ENCODE measurements at places on chromosomes 5 and 9.

DNA sequence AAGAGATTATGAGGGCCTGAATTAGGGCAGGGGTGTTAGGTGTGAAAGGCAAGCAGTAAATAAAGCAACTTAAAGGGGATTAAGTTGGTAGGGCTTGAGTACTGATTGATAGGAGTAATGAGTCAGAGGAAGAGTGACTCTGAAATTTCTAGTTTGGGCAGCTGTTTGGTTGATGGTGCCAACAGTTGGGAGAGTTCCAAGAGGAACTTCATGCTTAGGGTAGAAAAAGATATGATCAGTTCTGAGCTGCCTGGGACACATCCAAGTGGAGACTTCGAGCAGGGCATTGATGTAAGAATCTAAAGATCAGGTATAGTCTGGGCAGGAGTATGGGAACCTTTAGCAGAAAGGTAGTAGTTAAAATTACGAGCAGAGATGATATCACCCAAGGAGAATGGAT is 10.2 kb downstream of the MAMDC2 start:
- no peak for DNase-seq

DNA sequence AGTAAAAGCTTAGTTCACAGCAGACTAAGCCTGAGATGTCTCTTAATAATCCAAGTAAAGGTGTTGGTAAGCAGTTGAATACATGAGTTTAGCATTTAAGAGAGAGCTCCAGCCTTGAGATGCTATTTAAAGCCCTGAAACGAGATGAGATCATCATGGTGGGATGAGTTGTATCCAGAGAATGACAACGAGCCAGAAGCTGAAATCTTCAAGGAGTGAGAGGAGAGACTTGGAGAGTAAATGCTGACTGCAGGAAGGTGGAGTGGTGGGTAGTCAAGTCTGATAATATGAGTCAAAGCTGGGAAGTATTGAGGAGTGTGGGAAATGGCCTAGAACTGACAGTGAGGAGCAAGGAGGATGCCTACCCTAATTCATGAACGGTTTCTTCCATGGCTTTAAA is 53.7 kb downstream of the PLAC8L1 start:
- DNase-seq: no peak

DNA sequence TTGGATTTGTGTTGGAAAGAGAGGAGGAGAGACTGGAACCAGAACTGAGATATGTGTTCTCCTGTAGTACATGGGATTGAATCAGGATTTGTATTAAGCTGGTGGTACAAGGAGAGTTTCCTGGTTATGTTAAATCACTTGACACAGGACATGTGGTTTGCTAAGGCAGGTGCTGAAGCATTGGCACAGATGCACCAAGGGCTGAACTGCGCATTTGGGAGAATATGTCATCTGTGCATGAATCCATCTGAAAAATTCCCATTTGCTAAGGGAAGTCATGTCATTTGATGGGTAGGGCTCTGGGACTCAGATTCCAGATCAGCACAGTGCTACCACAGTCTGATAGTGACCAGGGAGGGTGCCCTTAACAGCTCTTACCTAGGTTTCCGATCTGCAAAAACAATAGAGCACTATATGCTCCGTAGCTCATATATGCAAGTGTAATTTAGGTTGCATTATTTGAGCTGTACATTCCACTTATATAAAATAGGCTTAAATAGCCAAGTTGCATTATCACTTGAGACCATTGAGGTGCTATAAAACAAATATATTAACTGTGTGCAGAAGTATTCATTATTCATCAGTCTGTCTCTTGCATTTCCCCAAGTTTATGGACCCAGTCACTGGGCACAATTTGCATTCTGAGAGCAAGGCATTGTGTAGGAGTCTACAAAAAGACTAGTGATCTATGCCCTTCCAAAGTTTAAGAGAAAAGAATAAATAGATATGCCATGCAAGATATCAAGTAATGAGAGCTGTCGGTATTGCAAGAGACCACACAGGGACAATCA is 55.2 kb downstream of the ADAMTS16 start:
- DNase-seq: no peak

DNA sequence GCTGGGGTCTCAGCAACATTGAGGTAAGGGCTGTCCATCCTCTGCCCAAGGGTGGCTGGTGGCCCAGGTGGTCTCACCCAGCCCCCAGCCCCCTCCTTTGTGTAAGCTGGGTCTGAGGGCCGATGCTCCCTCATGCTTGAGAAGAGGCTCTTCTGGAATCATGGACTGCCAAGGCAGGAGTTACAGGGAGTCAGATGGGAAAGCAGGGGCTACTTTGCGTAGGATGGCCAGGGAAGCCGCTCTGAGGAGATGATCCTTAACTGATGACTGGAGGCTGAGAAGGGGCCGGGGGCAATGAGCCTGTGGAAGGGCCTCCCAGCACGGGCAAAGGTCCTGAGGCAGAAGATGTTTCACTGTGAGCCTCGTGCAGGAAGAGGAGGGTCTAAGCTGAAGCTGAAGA is 23.7 kb downstream of the NKX2-5 start:
- DNase-seq: no peak

- no peak for DNase-seq
Measured at GRCh38 chr9:752201-752600, 89.3 kb upstream of the DMRT1 start.

GRCh38 chr5:73297430-73297829 is 124.4 kb downstream of the TMEM174 start:
- no peak for DNase-seq

DNA sequence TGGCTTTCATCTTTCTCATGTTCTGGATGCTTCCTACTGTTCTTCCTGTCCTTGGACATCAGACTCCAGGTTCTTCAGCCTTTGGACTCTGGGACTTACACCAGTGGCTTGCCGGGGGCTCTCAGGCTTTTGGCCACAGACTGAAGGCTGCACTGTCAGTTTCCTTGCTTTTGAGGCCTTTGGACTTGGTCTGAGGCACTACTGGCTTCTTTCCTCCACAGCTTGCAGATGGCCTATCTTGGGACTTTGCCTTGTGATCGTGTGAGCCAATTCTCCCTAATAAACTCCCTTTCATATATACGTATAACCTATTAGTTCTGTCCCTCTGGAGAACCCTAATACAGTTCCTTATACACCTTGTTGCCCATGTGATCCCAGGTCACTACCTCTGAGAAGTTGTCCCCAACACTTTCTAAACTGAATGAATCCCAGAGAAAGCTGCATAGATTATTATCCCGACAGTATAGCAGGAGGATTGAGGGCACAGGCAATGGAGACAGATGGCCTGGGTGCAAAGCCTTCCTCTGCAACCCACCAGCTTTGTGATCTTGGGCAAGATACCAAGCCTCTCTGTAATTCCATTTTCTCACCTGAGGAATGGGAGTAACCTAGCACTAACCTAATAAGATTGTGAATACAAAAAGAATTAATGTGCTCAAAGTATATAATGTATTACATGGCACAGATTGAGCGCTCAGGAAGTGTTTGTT is 449.6 kb upstream of the BRINP1 start:
- no peak for DNase-seq

GRCh38 chr9:37029304-37029775 is 4.7 kb downstream of the PAX5 start:
- DNase-seq: no peak

GRCh38 chr5:137176126-137176525 is 323.0 kb downstream of the SPOCK1 start:
- DNase-seq: no peak

- DNase-seq: no peak
Measured at GRCh38 chr5:122541388-122541787, 229.4 kb downstream of the SNCAIP start.

- DNase-seq: no peak
Measured at GRCh38 chr5:156918311-156918845, 44.6 kb downstream of the TIMD4 start.

- no peak for DNase-seq
Measured at GRCh38 chr5:51696122-51696521, 312.9 kb downstream of the ISL1 start.

DNA sequence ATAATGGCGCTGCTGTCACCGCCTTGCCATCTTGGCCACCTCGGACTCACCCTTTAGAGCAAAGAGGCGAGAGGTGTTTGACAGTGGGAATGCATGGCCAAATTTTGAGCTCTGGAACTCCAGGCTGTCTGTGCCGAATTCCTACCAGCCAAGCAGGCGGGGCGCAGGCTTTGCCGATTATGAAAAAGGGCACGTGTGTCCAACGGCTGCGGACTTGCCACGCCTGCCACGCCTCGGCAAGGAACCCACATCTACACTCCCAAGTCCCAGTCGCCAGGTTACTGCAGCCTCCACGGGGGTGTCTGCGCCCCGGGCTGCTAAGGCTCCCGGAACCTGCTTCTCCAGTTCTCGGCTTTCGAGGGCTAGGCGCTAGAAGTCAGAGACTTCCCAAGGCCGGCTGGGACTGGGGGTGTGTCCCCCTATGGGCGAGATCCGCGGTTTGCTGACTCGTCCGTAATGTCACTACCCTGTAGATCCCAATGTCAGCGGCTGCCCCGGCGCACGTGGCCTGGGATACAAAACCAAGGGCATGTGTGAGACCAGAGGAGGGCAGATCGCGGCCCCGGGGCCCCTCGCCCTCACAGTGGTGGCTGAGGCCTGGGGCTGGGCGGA is 2.8 kb downstream of the NPR3 start:
- peak; percentile 20 for DNase-seq

DNA sequence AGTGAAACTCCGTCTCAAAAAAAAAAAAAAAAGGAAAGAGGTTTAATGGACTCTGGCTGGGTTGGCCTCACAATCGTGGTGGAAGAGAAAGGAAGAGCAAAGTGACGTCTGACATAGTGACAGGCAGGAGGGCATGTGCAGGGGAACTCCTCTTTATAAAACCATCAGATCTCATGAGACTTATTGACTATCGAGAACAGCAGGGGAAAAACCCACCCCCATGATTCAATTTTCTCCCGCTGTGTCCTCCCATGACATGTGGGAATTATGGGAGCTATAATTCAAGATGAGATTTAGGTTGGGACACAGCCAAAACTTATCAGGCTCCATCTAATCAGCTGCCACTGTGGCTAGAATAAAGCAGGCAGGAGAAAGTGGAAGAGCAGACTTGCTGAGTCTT is 610.4 kb upstream of the NUDT12 start:
- no peak for DNase-seq

- DNase-seq: peak; percentile 6
Measured at GRCh38 chr9:98708103-98708932, 417 bp downstream of the GABBR2 start.

- DNase-seq: no peak
Measured at GRCh38 chr5:92884469-92884868, 696.5 kb downstream of the NR2F1-AS1 start.

DNA sequence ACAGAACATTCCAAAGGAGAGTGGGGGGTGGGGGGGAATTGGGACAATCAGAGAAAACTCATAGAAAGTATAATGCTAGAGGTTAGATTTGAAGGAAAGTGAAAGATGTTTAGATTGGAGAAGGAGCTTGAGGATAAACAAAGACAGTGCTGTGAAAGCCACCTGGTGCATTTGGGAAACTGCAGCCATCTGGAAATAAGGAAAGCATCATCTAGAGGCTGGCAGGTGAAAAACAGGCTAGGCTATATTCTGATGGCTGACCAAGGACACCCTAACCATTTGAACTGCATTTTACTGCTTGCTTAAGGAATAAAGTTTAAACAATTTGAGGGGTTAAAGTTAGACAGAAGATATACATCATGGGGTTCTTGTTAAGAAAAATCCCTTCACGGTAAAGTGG is 296.4 kb downstream of the CETN3 start:
- DNase-seq: no peak

DNA sequence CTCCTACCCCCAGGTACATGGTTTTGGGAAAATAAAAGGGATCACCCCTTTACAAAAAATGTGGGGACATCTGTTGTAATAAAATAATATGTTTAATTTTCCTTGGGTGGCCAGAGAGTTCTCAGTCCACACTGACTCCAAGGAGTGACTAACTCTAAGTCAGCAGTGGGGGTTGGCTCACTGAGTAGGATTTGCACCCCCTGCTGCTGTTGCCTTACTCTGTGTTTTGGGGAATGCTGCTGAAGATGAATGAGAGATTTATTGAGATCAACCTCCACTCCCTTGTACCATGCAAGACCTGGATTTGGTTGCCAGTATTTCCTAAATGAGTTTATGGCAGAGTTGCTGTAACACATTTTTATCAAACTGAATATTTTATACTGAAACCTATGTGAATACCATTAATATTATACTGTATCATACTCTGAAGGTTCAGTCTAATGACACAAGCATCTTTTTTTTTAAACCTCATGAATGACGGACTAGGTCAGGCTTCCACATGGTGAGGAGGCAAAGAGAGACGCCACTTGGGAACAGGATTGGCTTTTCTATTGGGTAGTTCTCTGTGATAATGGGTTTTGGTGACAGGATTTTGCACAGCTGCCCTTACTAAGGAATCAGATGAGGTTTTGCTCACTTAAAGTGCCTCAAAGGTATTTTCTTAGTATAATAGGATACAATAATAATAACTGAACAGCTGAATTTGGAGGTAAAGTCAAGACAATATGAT is 121.3 kb upstream of the OSMR start:
- no peak for DNase-seq

GRCh38 chr9:37412431-37413151 is 9.9 kb upstream of the GRHPR start:
- DNase-seq: no peak

DNA sequence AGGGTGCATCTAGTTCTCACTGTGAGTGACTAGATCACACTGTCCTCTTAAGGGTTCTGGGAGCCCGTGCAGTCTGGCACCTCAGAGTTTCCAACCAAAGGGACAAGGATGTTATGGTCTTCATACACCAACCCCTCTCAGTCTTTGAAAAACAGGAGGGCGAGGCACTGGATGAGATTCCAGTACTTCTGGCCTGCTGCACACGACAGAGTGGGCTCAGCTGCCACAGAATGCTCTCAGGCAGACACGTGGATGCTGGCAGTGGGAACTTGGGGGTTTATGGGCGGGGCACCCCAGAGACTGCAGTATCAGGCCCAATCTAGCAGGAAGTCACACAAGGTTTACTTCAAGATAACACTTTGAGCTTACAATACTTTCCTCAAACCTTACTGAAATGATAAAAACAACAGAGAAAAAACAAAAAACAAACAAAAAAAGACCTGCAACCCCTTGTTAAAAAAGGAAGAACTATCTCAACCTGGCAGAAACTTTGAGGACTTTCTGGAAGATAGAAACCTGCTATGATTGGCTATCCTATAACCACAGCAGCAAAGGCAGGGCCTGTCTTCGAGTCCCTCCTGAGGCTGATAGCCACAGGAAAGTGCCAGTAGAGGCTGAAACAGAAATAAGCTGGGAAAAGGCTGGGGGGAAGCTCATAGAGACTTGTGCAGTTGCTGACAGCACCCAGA is 28.3 kb upstream of the TGFBR1 start:
- peak; percentile 28 for DNase-seq

- DNase-seq: no peak
Measured at GRCh38 chr9:73050065-73050816, 97.4 kb upstream of the ALDH1A1 start.

GRCh38 chr9:22170990-22171670 is 162.0 kb upstream of the CDKN2B start:
- DNase-seq: no peak

GRCh38 chr5:176501333-176501732 is 35.9 kb downstream of the RNF44 start:
- DNase-seq: no peak

DNA sequence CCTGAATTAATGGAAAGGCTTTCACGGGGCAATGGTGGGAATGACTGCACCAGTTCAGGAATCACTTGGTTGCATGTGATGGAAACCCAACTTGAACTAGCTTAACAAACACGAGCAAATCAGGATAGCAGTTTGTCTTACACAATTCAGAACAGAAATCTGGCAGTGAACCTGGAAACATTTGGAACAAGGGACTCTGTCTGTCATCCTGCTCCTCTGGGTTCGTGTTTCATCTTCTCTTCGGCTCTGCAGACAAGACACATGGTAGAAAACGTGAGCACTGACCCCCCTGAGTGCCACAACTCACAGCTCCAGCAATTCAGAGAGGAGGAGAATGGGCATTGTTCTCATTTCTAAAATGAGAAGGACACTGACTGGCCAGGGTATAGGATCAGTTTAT is 218.1 kb upstream of the NREP start:
- no peak for DNase-seq

Measured in stimulated activated CD4-positive, alpha-beta T cell treated with anti-CD3 and anti-CD28 coated beads, Interleukin-15, amount 100 ng/mL, for 24 hours (primary cell).